CD4-positive, alpha-beta T cell treated with Interleukin-10 for 1 hour (primary cell): ENCODE measurements at places on chromosomes 3 and 15.
A peak's percentile ranks its signal among the peaks of the same experiment; 100 is the strongest.

DNA sequence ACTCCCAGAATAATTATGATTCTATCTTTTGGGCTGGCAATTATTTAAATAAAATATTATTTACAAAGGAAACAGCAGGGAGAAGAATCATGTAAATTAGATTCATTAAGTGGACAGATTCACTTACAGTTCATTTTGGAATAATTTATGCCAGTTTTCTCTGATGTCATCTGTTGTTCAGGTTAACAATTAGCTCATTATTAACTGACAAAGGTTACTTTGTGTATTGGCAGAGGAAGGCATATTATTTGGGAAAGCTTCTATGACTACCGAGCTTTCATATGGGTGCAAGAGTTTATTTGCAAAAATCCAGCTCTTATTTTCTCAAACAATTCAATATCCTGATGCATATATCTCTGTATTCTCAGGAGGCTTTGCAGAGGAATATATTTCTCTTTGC lies 224.4 kb downstream of the CHST2 start:
- DNase-seq = no peak

- DNase-seq = no peak
Measured at GRCh38 chr3:34175636-34176176, 377.3 kb downstream of the PDCD6IP start.

- no peak for DNase-seq
Measured at GRCh38 chr3:117820658-117821299, 1111.2 kb downstream of the TUSC7 start.

GRCh38 chr3:184525337-184526087 lies 36.1 kb upstream of the EPHB3 start:
- DNase-seq = no peak

GRCh38 chr3:113531826-113532697 lies at the start of gene SIDT1:
TSS of gene SIDT1 (plus strand) at chr3:113532555. CDS start at chr3:113533022, 467 bp downstream.
- DNase-seq = peak; percentile 80

DNA sequence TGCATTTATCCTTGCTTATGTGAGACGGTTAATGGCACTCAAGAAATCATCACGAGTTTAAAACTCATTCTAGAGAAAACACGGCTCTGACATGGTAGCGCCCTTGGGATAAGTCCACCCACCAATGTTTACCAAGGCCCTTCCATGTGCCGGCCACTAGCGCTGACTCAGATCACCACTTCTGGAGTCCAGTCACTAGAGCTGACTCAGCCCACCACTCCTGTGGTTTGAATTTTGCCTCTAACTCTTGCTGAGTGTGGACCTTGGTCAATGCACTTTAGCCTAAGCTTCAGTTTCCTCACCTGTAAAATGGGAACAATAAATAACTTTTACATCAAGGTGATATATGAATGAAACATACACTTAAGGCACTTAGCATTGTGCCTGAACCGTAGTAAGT lies 358.4 kb upstream of the PROK2 start:
- DNase-seq = no peak

GRCh38 chr3:167502401-167502800 lies 28.6 kb upstream of the SERPINI2 start:
- no peak for DNase-seq

DNA sequence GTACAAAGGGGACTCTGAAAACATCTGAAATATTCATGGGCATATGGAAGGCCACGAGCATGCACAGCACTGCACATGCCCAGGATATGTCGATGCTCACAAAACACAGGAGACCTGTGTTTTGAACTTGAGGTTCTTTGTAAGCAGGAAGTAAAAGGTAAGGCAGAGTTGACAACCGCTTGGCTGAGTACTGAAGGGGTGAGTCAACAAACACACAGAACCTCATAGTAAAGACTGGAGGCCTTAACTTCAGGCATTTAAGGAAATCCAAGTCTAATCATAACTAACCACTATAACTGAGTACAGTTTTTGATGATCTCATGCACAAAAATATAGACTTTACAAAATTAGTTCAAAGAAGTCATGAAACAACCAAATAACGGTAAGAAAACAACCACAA lies 80.6 kb downstream of the MYO9A start:
- no peak for DNase-seq

GRCh38 chr3:46900356-46900755 lies 22.8 kb downstream of the PTH1R start:
- DNase-seq = no peak

DNA sequence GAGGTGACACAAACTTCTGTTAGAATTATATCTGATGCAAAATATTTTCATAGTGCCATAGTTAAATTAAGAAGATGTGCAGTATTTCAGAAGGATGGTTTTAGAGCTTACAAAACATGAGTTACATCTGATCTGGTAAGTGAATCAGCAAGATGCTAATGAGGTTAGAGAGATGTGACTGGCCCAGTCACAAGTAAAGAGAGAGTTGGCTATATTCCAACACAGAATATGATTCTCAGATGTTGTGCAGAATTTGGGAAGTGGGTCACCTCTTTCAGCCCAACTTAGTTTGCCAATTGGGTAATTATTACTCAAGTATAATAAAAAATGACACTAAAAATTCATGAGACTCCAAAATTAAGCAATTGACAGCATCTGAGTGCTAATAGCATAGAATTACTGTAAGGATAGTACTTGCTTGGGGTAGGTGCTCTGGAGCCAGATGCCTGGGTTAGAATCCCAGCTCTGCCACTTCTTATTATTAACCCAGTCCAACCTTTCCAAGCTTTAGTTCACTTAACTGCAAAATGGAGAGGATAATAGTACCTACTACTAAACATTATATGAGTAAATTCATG lies 30.8 kb downstream of the P2RY1 start:
- no peak for DNase-seq

GRCh38 chr3:195282961-195283360 lies 12.0 kb upstream of the XXYLT1 start:
- no peak for DNase-seq

DNA sequence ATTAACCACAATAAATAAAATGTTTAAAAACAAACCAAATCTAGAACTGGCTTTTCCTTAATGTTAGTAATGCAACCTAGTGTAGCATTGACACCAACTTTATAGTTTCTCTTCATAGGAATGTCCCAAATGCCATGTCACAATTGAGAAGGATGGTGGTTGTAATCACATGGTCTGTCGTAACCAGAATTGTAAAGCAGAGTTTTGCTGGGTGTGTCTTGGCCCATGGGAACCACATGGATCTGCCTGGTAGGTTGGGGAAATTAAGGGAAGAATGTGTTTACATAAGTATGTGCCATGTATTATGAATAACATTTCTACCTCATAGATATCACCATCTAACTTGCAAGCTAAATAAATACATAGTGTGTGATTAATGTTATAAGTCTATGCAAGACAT lies 84.4 kb upstream of the GOLGA6B start:
- DNase-seq = no peak

DNA sequence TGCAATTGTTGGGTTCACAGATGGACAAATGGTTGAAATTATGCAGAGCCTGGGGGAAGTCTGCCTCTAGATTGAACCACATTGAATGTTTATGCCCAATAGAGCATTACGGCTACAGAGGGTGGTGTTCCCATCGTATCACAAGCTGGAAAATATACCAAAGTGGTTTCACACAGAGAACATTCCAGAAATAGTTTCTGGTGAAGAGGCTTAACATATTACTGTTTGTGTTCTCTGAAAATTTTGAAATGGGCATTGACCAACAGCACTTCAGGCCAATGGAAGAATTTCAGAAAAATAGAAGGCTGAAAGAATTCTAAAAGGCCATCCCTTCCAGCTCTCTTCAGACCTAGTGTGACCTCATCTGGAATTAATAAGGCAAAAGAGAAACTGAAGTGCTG lies 203.9 kb downstream of the NEK10 start:
- DNase-seq = no peak

- DNase-seq = no peak
Measured at GRCh38 chr15:83700082-83700481, 46.2 kb downstream of the ADAMTSL3 start.

- no peak for DNase-seq
Measured at GRCh38 chr15:64438653-64439447, 21.5 kb upstream of the ZNF609 start.

GRCh38 chr3:71466483-71466882 lies 117.0 kb downstream of the FOXP1 start:
- no peak for DNase-seq

GRCh38 chr3:13902648-13903238 lies 22.9 kb upstream of the WNT7A start:
- DNase-seq = no peak

- DNase-seq = no peak
Measured at GRCh38 chr3:25751725-25752124, 31.5 kb downstream of the NGLY1 start.

- no peak for DNase-seq
Measured at GRCh38 chr3:72461787-72462186, 386.5 kb downstream of the SHQ1 start.

- no peak for DNase-seq
Measured at GRCh38 chr3:149449799-149450198, 24.7 kb upstream of the TM4SF4 start.

DNA sequence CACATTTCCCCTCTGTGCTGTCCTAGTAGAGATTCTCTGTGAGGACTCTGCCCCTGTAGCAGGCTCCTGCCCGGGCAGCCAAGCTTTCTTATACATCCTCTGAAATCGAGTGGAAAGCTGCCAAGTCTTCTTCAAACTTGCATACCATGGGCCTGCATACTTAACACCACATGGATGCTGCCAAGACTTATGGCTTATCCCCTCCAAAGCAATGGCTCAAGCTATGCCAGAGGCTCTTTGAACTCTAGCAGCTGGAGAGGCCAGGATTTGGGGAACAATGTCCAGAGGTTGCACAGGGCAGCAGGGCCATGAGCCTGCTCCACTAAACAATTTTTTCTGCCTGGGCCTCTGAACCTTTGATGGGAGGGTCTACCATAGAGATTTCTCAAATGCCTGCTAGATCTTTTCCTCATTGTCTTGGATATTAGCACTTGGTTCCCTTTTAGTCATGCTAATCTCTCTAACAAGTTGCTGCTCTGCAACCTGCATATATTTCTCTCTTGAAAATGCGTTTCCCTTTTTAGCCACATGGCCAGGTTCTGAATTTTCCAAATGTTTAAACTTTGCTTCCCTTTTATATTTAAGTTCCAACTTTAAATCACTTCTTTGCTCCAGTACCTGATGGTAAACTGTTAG lies 6.1 kb upstream of the PLSCR4 start:
- no peak for DNase-seq

DNA sequence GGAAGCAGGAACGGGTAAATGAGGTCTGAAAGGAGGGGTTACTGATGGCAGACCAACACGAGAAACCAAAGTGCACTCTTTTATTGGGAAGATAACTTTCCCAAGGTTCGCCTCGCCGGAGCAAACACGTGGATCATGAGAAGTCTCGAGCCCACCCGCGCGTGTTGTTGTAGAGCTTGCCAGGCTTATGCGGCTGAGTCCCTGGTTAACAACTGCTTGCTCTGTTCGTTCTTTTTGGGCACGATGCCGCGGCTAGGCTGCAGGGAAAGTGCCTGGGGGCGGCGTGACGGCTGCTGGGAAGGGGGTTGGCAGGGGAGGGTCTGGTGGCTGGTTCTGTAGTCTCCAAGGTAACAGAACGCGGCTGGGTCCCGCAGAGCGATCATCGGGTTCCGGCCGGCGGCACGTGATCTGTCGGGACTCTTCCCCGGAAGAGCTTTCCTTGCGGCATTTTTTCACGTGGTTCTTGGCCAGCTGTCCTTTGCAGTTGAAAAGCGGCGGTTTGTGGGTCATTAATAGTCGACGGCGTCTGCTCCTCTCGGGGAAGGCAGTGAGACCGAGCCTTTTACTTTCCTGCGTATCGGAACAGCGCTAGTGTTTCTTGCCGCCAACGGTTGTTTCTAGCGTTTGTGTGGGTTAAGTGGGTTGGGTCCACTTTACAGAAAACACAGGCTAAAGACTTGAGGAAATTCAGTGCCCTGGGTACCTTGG lies 1.5 kb downstream of the MGA start:
- DNase-seq = peak; percentile 87

- DNase-seq = no peak
Measured at GRCh38 chr3:133408961-133409360, 9.1 kb downstream of the BFSP2 start.

DNA sequence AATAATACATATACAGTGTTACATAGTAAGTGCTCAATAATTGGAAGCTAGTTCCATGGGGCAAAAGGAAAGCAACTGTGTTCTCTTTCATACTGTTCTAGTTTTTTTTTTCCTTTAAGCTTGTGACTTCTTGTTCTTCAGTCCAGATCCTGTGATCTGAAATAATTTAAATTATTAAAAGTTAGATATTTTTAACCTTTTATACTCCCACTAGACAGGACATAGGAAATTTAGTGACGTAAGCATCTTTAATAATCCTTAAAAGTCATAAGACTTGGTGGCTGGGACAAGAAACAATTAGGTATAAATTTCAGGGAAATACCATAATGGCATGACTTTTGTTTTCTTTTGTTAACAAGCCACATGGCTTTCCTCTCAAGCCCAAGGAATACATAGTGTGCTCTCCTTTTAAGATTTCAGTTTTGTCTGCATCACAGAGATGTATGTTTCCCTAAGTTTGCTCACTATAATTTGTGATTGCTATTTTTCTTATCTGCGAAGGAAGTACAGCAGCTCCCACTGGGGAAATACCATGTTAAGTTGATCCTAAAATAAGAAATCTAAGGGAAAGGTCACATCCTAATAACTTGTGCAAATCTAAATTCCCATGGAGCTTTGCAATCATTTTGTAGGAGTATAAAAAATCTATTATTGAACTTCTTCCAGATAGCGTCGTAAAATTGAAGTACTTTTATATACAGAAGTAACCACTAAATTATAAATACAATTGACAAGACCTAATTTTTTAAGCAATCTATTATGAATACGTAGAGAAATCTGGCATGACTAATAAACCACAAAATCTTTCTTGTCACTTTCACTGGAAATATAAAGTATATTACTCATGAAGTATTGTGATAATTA lies 30.1 kb downstream of the PPARG start:
- DNase-seq = no peak

- DNase-seq = no peak
Measured at GRCh38 chr3:67788396-67788795, 134.0 kb upstream of the SUCLG2 start.

DNA sequence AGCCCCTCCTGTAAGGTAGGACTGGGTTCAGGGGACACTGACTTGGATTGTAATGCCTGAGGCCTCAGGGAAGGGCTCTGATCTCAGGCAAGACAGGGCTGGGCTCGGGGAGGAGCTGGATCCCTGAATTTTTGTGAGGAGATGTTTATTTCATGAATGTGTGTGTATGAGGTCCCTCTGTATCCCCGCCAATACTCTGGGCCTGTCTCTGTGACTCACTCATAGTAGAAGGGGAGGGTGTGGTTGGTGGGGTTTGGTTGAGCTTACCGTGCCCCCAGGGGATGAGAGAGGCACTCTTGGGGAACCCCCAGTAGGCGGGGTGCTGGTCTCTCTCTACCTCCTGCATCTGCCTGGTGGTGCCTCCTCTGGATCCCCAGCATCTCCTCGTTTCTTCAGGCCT lies 28.1 kb downstream of the RPSA start:
- DNase-seq = no peak

- peak; percentile 14 for DNase-seq
Measured at GRCh38 chr3:160981217-160981938, 123.8 kb downstream of the B3GALNT1 start.

- DNase-seq = no peak
Measured at GRCh38 chr15:100060276-100060926, 281.4 kb downstream of the ADAMTS17 start.

GRCh38 chr3:128549283-128550112 lies 56.5 kb upstream of the GATA2 start:
- DNase-seq = no peak

GRCh38 chr15:63950911-63951481 lies 95.3 kb downstream of the DAPK2 start:
- DNase-seq = no peak

- no peak for DNase-seq
Measured at GRCh38 chr3:5220193-5220592, 32.7 kb downstream of the EDEM1 start.

GRCh38 chr15:57406062-57406772 lies 29.9 kb downstream of the CGNL1 start:
- DNase-seq = no peak
